Suprapubic skin (tissue), 4 donors: ENCODE measurements at places on chromosomes 5 and 9.

DNA sequence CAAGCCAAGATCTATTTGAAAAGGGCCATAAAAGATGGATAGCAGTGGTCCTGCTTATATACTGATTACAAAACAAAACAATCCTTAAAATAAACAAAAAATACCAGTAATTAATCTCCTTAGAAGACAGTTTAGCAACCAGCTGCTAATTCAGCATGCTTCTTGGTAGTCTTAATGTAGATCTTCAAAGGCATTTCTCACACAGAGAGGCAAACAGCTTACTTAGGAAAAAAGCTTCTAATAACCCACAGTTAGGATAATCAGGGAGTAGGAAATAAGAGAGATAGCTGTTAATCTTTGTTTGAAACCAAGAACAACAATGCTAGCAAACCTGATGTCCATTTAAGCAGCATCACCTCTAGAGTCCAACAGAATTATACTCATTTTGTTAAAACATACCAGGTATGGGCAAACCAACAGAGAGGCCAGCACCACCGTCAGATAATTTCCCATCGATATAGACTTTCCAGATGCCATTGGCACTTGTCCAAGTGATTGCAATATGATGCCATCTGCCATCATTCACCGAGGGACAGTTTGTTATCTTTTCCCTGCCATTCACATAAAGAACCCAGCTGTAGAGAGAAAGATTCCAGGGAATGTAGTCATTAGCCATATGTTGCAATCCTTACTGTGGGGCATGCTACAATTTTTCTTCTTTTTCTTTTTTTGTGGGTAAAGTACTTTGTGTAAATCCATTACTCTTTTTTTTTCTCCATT, 105.6 kb upstream of the TXNDC8 start:
- DNase-seq: no peak
- no peaks in the 10 kb centered on the region for H3K4me1 ChIP-seq
- H3K4me3 ChIP-seq: no peak overlapping the region
- no peak overlapping the region for H3K27ac ChIP-seq
- H3K36me3 ChIP-seq: peaks cover 5% of the 10 kb centered on the region
- no peaks in the 10 kb centered on the region for H3K27me3 ChIP-seq

DNA sequence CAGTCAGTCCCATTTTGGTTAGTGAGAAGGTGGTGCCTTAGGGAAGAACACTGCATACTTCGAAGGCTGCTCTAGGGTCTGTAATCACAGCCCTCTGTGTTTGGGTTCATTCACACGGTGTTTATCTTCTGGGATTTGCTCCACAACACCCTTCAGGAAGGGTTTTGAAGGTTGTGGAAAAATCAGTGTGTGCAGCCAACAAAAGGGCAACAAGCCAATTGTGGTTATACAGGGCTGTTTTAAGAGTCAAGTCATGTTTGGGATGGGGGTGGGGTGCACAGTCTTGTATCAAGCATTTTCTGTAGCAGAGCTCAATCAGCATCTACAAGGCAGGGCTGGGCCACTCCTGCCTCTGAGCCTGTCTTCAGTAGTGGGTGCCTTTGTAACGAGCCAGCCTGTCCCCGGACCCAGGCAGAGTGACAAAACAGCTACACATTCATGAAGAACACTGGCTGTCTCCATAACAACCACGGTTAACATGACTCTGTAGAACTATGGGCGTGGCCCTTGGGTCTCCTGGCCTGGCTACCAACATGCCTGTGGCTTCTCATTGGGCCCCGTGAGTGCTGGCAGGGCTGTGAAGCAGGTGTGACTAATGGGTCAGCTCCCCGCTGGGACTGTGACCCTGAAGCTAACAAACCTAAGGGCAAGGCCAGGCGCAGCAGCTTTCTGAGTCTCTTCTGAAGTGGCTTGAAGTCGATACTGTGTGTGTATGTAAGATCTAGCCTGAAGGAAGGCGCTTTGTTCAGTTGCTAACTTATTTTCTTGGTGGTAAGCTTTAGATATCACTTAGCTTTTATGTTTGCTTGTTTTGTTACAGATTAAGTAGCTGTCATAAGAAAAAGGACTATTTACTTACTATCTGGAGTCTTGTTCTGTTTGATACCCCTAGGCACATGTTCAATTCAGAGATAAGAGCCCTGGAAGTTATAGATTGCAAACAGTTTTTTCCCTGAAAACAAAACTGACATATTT, 27.9 kb upstream of the GOLM1 start:
- DNase-seq: no peak
- H3K27me3 ChIP-seq: no peaks in the 10 kb centered on the region
- peak overlapping the region; percentile 29 for H3K27ac ChIP-seq
- H3K4me1 ChIP-seq: no peaks in the 10 kb centered on the region

DNA sequence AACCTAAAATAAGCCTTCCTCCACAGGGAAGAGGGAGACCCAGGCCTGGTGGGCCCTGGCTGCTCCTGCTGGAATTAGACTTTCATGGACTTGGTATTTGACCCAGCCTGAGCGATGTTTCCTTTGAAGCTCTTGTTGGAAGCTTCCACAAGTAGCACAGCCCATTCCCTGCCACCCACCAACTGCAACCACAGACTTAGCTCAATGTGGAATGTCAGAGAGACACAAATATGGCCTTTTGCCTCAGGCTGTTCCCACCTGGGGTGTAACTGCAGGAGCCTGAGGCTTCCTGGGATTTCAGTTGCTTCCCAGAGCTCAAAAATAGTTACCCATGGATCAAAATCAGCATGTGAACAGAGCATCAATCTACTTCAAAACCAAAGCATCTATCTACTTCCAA, 70.3 kb upstream of the LHFPL2 start:
- H3K36me3 ChIP-seq: no peaks in the 10 kb centered on the region
- H3K4me1 ChIP-seq: peaks cover 10% of the 10 kb centered on the region
- no peak overlapping the region for H3K4me3 ChIP-seq

- H3K27me3 ChIP-seq: no peaks in the 10 kb centered on the region
- no peak for DNase-seq
- H3K27ac ChIP-seq: no peak overlapping the region
- no peaks in the 10 kb centered on the region for H3K4me1 ChIP-seq
These were observed 106.5 kb upstream of the PRDM9 start for GRCh38 chr5:23400951-23401350.

DNA sequence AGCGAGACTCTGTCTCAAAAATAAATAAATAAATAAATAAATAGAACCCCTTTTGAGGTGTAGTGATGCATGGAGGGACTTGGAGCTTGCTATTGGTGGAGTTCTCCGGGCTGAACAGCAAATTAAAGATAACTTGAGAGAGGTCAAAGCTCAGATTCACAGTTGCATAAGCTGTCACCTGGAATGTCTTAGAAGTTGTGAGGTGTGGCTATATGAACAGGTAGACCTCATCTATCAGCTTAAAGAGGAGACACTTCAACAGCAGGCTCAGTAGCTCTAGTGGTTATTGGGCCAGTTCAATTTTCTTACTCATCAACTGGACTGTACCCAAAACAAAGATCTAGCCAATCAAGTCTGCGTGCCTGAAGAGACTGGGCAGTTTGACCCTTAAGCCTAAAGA, 11.7 kb upstream of the STING1 start:
- no peak overlapping the region for H3K27ac ChIP-seq
- H3K27me3 ChIP-seq: no peaks in the 10 kb centered on the region
- peaks cover 14% of the 10 kb centered on the region for H3K4me1 ChIP-seq
- DNase-seq: no peak
- H3K36me3 ChIP-seq: no peaks in the 10 kb centered on the region

GRCh38 chr5:64759960-64760660, 8.4 kb downstream of the SREK1IP1 start:
- DNase-seq: no peak
- peaks cover 14% of the 10 kb centered on the region for H3K36me3 ChIP-seq
- no peak overlapping the region for H3K27ac ChIP-seq
- no peaks in the 10 kb centered on the region for H3K27me3 ChIP-seq
- peaks cover 6% of the 10 kb centered on the region for H3K4me1 ChIP-seq
